Naive B cell (primary cell): ENCODE measurements at places on chromosomes 2 and 18. TPM values are rescaled to one million over a fixed set of nuclear protein-coding genes. Genes with fewer than 3 reads are reported as not detected.

Gene ERMN
- 0.08 TPM for polyA plus RNA-seq

Gene CYS1
- not detected for polyA plus RNA-seq

Gene C2orf72
- polyA plus RNA-seq = not detected

Gene DYNAP
- polyA plus RNA-seq = not detected

Gene SFXN5
- 2.5 TPM for polyA plus RNA-seq

Gene ALPP
- polyA plus RNA-seq = 0.69 TPM
